ENCODE measurements at places on chromosomes 4 and X.

DNA sequence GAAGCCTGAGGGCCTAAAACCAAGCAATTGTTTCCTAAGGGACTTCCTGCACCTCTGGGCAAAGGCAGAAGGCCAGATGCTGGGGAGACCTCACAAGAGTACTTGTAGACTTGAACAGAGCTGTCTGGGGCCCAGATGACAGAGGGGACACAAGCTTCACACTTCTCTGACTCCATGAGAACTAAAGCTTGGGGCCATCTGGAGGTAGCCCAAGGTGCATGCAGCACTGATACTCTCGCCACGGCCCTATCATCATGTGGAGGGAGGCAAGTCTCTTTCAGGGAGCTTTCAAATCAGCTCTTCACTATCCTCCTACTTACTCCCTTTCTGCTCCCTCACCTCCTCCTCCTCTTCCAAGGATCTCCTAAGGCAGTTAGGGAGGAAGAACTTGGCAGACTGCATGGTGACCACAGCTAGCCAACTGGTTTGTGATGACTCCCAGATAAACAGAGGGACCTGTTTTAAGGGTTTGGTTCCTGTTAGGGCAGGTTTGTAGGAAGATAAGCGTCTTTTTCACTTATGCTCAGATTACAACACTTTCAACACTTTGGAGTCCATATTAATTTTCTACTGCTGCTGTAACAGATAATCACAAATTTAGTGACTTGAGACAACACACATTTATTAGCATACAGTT is 23.8 kb downstream of the MSL3 start:
- DNase-seq: no peak

DNA sequence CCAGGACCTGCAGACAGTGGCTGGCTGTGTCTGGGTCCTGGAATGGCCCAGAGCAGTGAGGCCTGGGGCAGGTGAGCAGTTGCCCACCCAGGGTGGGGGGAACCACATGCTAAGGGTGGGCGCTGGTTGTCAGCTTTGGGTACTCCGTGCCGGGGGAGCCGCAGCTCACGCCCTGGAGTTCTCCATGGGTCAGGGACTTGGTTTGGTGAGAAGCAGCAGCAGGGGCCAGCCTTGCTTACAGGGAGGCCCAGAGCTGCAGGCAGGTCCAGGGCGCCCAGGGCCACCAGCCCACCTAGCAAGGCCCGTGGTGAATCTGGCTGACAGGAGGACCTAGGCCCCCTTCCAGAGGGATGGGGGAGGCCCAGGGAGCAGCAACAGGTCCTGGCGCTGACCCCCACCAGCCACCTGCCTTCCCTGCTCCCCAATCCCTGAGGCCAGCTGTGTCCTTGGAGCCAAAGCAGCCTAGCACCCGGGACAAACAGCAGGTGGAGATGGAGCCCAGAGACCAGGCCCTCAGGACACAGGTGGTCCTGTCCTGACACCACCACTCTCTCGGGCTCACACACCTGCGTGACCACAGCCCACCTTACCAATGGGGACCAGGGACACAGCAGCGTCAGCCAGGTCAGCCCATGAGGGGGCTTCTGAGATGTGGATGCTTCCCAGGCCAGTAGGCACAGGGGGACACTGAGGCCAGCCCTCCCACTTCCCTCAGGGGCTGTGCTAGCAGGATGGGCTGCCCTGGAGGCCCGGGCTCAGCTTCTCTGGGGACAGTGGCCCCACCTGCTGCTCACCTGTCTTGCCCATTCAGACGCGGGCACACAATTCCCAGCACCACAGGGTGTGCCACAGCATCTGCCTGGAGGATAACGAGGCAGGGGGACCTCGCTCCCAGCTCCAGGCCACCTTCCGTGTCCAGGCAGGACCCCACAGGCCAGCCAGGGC is 3.5 kb downstream of the MXD4 start:
- peak; percentile 0 for DNase-seq

DNA sequence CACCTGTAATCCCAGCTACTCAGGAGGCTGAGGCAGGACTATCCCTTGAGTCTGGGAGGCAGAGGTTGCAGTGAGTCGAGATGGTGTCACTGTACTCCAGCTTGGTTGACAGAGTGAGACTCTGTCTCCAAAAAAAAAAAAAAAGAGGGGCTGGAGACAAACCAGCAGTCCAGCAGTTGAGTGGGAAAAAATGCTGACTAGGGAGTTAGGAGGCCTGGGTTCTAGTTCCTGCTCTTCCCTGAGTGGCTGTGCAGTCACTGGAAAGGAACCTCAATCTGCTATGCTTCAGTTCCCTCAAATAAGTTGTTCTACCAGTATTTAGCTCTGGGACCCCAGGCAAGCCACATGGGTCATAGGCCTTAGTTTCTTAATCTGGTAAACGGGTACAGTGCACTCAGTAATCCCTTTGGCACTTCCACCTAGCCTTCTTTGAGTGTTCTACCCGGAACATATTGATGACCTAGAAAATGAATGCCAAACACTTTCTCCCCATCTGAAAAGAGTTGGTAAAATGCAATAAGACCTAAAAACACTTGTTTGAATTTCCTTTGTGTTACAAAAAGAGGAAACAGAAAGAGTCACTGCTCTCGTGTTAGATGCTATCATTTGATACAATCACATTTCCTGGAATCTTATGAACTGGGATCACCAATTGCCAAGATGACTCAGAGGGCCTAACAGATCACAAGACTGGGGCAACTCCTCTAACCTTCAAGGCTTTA is 99.3 kb upstream of the EGFL6 start:
- DNase-seq: no peak

GRCh38 chr4:38943343-38943742 is 75.7 kb downstream of the FAM114A1 start:
- DNase-seq: no peak

DNA sequence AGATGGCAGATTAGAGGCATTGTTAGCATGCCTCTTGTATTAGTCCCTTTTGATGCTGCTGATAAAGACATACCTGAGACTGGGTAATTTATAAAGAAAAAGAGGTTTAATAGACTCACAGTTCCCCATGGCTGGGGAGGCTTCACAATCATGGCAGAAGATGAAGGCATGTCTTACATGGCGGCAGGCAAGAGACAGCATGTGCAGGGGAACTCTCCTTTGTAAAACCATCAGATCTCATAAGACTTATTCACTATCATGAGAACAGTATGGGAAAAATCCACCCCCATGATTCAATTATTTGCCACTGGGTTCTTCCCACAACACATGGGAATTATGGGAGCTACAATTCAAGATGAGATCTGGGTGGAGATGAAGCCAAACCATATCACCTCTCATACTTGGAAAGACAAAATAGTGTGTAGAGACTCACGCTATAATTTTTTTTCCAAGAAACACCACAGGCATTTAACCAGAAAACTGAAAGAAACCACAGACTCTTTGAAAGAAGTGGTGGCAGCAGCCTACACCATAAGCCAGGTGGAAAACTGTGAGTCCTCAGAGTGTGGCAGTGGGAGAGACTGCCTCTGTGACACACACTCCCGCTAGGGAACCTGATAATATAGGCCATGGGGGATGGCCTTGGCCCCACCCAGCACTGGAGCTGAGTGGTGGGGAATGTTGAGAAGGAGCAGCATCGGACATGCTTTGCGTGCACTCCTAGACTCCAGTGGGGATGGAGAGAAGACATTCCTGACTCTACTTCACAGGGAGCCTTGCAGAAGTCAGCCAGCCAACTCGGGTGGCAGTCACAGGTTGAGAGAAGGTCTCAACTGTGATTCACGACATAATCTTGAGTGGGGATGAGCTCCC is 51.5 kb downstream of the SLC2A9 start:
- no peak for DNase-seq

- no peak for DNase-seq
Measured at GRCh38 chrX:118503260-118504041, 7.8 kb downstream of the DOCK11 start.

DNA sequence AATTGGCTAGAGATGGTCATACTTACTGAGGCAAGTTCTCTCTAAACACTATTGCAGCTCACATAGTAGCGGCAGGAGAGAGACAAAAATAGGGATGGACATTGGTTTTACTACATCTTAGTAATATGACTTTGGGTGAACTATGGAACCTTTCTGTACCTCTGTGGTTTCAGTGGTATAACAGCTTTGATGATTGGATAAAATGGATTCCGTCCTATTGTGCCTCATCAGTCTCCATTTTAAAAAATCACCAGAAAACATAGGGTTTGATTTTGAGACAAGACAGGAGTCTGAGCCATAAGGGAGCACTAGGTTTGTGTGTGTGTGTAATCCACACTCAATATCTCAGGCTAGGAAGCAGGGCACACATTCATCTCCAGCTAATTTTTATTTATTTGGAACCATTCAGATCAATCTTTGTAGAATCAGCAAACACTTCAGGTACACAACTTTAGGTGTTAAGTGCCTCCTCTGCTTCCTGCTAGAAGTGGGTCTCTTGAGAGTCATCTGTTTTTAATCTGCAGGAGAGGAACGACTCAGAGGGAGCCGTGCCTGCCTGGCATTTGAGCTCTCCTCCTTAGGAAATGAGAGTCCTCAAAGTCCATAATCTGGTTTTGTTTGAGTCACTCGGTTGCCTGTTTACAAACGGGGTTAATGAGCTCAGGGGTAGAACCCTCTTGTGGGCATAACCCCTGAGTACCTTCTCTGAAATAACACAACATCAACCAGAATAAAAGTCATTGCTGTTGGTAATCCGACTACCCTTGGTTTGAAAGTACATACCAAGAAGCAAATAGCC is 238.5 kb upstream of the BOD1L1 start:
- DNase-seq: no peak

DNA sequence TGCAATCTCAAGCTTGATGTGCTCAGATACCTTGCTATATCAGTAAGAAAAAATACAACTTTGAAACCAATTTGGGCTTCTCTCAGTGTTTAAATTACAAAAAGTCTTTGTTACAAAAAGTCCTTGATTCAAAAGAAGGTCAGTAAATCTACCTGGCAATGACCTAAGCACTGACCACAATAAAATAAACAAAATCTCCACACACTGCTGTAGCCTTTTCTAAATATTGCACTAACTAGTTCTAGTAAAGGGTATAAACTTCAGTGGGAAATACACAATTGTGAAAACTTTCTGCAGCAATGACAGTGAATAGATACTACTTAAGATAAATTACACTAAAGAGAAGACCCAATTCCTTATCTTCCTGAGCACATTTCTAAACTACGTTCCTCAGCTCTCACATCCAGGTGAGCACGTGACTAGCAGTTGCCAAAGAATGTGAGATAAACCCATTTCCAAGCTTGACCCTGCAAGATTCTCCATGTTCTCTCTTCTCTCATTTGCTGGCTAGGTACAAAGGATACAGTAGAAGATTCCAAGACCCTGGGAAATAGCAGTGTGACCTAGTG is 81.4 kb upstream of the GPR34 start:
- DNase-seq: no peak

DNA sequence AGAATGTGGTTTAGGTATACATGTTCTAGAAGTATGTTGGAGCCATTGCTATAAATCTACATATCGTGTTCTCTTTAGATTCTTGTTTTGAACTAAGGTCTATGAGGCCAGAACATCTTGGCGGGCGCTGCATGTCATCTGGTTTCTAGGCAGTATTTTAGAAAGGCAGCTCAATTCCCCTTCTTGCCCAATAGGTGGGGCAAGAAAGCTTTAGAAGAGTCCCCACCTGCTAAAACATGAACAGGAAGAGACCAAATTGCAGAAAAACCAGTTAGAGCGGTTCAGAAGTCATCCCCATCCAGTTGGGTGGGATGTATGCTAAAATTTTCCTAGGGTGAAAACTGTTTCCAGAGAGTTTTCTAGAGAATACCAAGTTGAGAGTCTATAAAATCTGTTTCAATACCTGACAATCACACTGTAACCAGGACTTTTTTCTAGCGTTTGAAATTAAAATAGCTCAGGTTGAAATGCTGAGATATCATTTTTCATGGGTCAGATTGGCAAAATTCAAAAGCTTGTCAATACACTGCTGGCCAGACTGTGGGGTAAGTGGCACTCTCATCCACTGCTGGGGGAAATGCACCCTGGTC is 17.5 kb upstream of the SH3KBP1 start:
- no peak for DNase-seq

DNA sequence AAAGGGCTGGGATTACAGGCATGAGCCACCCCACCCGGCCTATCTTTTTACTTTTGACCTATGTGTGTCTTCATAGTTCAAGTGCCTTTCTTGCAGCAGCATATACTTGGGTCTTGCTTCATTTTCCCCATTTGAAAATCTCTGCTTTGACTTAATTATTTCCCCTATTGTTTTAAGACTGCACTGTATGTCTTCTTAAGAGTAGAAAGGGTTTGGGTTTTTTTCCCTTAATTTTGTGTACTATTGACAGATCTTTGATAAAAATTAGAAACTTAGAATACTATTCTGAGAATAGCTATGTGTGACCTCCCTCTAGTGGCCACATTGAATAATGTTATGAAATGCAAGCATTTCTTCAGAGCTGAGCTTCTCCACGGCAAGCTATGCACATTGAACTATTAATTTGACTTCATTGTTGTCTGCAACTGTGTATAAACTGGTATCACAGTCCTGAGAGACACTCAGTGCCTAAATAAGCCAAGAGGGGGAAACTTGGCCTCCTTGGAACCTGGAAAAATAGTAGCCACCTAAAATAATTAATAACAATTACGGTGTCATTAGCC is 8.7 kb upstream of the SLC25A4 start:
- no peak for DNase-seq

GRCh38 chr4:61741327-61742096 is 541.4 kb downstream of the ADGRL3 start:
- no peak for DNase-seq

GRCh38 chr4:82517043-82517442 is 44.7 kb downstream of the TMEM150C start:
- DNase-seq: no peak

- no peak for DNase-seq
Measured at GRCh38 chr4:102196221-102196620, 149.1 kb downstream of the SLC39A8 start.

- DNase-seq: no peak
Measured at GRCh38 chr4:71468116-71468710, 129.4 kb downstream of the SLC4A4 start.

DNA sequence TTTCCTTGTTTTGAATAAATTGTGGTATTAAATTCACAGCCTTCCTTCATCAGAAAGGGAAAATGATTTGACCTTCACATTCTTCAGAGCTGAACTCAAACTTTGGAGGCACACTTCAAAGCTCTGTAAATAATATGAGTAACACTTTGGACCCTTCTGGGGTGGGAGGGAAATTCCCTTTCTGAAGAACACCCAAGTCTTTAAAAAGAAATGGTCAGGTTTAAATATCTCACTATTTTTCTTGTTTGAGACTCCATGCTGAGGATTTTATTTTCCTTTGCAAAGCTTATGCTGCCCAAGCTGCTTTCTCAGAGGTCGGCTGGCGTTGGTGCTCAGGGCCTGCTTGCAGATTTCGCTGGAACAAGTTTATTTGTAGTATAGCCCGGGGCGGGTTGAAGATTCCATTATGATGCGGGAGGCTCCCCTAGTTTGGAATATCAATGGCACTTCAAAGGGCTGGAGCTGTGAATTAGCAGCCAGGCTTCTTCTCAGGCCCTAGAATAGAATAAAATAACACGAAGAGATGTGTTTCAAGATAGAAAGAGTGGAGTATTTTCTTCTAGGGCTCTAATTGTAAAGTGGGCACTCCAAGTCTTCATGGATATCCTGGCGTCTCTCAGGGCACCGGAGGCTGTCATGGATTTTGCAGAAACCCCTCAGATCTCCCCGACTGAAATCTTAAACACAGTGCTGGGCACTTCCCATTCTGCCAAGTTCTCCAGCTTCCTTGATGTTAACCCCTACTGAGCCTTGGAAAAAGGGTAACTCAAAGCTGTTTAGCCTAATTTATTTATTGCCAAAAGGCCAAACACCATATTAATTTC is 315.6 kb downstream of the GPAT3 start:
- no peak for DNase-seq

- DNase-seq: no peak
Measured at GRCh38 chr4:22456291-22456690, 59.6 kb downstream of the ADGRA3 start.
